Upper lobe of left lung (tissue), 6 donors: ENCODE measurements at places on chromosomes 5 and 9. TPM values are rescaled to one million over a fixed set of nuclear protein-coding genes. Genes with fewer than 3 reads are reported as not detected.
A peak's percentile ranks its signal among the peaks of the same experiment; 100 is the strongest.

- no peak for DNase-seq
Observed at GRCh38 chr9:71106992-71107391, 14.4 kb downstream of the TRPM3 start.

DNA sequence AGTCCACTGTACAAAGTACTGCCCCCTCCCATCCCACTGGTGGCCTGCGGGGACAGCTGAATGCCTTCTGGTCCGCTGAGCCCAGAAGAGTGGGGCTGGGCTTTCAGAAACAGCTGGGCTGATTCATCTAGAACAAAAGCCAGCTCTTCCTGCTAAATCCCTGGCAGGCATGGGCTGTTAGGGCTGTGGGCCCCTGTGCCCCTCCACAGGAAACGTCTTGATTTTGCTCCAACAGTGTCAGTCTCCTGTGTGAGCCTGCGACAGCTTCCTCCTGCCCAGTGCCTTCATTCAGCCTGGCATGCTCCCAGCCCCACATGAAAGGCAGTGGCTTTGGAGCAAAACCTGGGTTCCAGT is 6.9 kb upstream of the GSN start:
- DNase-seq = no peak

Gene SPAAR
- total RNA-seq = 5.8 TPM

Gene FOXE1
- not detected for total RNA-seq

GRCh38 chr5:41410737-41411136 is 99.7 kb downstream of the PLCXD3 start:
- no peak for DNase-seq

GRCh38 chr5:111668477-111669414 is 88.2 kb downstream of the NREP start:
- DNase-seq = no peak

DNA sequence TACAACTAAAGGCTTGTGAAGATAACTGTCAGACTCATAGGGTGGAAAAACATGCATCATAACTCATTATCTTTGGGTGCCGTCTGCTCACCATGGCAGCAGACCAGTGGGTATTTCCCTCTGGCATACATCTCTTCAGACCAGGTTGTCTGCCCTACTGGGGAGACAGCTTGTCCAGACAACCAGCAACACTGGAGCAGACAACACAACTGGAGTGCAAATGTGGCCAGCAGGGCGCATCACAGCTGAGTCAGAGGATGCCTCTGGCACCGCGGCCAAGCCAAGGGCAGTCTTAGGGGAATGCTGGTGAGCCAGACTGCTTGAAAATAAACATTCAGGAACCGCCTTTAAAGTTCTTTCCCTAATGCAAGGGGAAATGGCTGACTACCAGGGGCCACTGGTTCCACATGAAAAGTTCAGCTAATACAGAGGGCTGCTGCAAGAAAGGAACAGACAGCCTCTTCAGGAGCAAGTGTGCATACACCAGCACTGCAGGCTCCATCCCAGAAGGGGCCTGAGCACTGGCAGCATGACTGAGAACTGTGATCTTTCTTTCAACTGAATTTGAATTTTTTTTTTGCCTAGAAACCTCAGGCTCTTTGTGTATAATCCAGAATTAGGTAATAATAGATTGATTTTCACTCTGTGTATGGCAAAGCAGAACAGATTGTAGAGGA is 77.3 kb downstream of the MAMDC2 start:
- DNase-seq = peak; percentile 43

Gene ADAMTSL2
- 20.1 TPM for total RNA-seq

GRCh38 chr5:125375143-125375542 is 628.7 kb upstream of the ZNF608 start:
- DNase-seq = no peak

DNA sequence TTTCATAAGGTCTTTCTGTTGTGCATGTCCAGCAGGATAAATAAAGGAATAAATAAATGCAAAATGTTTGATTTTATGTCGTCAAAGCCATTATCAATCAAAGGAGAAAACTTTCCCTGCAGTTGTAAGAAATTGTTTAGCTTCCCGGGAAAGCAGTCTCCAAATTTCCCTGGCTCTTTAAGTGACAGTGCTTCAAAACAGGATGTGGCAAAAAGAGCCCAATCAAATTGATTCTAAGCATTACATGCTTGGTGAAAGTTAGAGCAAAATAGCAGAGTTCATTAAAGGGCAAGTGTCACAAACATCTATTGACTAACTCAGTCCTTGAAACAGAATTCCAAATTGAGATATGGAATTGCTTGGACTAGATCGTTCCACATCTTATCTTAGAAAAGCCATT is 704.1 kb downstream of the PRELID2 start:
- DNase-seq = no peak

Gene LRRC26
- not detected for total RNA-seq

DNA sequence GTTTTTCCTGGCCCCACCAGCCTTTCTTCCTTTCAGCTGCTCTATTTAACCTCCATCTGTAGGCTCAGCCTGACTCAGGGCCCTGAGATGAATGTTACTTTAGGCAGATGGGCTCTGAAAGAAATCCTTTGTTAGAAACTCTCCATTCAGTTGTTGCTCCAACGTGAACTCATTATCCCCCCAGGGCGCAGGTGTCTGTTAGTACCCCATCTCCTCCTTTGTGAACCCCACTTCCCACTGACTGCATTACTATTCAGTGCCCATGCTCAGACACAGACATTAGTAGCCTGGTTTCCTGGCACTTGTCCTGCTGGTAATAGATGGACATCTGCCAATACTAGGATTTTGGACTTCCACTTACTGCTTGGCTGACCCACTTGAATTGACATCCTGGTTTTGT is 1271.6 kb downstream of the PTPRD start:
- no peak for DNase-seq

- no peak for DNase-seq
Observed at GRCh38 chr5:63249960-63250359, 671.3 kb downstream of the LRRC70 start.

GRCh38 chr5:1343315-1343751 is 1.6 kb downstream of the CLPTM1L start:
- no peak for DNase-seq

Gene PCDHGA7
- 1.5 TPM for total RNA-seq

DNA sequence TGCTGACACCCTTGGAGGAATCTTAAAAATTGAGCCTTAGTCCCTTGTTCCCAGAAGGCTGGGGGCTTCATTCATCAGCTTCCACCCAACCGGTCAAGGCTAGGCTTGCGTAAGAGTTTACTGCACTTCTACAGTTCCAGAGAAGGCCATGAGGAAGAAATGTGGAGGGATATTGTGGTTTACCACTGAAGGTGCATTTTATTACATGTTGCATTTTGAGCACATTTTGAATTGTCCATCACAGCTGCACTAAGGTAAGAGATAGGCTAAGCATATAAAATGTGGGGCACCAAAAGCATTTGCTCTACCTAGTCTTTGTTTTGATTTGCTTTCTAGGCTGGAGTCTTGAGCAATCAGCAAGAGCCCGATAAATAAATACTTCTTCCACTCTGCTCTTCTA is 167.1 kb upstream of the PAPPA start:
- no peak for DNase-seq

DNA sequence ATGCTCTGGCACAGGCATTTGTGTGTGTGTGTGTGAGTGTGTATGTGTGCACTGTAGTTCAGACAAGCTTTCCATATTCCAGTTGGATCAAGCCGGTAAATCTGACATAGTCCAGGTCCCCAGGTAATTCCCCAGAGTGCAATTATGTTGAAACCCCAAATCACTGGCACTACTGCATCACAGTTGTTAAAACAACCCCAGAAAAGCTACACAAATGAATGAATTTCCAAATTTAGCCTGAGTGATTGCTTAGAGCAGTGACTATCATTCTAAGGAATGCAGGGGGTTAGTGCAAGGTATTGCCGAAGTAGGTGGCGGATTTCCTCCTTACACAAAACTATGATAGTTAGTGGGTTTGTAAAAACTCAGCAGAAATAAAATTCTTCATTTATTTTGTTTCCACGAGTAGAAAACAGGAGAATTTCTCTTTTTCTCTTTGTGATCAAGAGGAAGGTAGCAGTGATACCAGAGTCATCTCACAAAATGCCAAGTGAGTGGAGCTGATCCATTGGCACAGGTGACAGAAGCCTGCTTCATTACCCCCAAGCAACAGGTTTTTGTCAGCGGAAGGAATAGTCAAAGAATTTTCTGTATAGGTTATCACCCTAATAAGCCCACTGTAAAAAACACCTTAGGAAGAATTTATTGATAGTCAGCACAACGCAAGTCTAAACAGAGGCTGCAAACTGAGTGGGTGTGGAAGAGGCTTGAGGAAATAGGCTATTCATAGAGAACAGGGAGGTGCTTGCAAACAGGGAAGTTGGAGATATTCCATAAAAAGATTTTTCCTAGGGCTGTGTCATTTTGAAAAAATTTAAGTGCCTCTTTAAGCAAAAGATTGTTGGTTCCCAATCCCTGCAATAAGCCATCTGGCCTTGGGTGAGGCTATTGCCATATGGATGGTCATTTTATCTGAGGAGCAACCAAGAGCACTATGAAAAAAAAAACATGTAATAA is 385.1 kb downstream of the CHSY3 start:
- no peak for DNase-seq

GRCh38 chr9:36948051-36948450 is 86.0 kb downstream of the PAX5 start:
- no peak for DNase-seq

Gene C6
- total RNA-seq = 35.6 TPM

Gene NPR3
- 41.9 TPM for total RNA-seq

Gene F2RL1
- 5.7 TPM for total RNA-seq

Gene GALNT12
- 18.4 TPM for total RNA-seq

Gene SECISBP2
- 46.5 TPM for total RNA-seq

- DNase-seq = no peak
Observed at GRCh38 chr5:142097681-142098080, 10.9 kb upstream of the NDFIP1 start.

Gene GRIN1
- not detected for total RNA-seq

- DNase-seq = no peak
Observed at GRCh38 chr9:6956879-6957278, 199.1 kb downstream of the KDM4C start.

DNA sequence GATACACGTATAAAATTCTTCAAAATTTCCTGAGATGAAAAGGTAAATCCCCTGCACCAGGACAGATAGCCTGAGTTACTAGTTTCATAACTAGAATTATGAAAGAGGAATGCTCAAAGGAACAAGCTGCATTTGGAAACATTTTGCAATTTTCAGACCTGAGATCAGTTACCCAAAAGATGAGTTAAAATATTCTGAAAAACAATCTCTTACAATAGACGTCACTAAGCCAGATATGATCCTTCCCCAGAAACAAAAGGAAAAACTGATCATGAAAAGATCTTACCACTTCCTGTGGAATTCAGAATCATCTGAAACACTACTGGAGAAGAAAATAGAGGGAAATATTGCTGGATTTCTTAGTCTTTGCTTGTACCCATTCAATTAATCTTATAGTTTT is 204.7 kb downstream of the ARRDC3 start:
- DNase-seq = no peak

GRCh38 chr5:36279054-36279698 is 22.5 kb downstream of the RANBP3L start:
- no peak for DNase-seq

Gene SPEF2
- total RNA-seq = 95.3 TPM

Gene NR4A3
- total RNA-seq = 10.8 TPM

Gene PFN3
- total RNA-seq = not detected

- DNase-seq = peak; percentile 67
Observed at GRCh38 chr9:116450378-116451139, 236.5 kb upstream of the TRIM32 start.

DNA sequence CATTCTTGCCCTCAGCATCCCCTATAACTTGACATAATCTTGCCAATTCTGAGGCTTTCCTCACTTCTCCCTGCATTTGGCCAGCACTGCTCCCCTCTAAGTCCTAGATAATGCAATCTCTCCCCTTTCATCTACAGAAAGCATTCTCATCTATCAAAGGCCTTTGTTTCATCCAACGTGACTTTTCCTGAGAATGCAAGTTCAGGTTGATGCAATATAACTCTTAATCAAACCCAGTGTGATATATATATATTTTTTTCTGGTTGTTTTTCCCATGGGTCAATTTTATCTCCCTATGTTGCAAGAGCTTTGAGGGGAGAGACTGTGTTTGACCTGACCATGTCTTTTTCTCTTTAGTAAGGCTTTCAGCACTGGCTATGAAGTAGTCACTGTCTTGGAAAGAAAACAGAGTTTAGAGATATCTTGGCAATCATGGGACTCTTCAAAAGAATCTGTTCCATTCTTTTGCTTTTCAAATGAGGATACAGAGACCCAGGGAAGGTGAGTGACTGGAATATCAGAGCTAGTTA is 268.6 kb downstream of the TRPM3 start:
- DNase-seq = no peak

GRCh38 chr5:159155960-159156359 is 53.4 kb downstream of the RNF145 start:
- no peak for DNase-seq

DNA sequence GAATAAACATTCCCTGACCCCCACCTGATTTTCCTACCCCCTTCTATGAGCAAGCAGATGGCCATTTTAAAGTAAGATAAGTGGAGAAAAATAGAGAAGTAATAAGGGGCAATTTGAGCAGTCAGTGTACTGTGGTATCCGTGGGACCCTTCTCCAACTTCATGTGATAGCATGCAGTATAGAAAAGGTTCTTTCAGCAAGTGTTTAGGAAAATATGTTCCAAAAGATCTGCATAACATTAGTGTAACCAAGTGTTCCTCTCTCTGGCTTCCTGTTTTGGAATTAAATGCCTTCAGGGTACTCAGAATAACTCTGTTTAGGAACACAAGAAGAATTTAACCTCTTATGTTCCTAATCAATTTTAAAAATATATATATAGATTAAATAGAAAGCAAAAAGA is 134.9 kb downstream of the ATG10 start:
- no peak for DNase-seq

DNA sequence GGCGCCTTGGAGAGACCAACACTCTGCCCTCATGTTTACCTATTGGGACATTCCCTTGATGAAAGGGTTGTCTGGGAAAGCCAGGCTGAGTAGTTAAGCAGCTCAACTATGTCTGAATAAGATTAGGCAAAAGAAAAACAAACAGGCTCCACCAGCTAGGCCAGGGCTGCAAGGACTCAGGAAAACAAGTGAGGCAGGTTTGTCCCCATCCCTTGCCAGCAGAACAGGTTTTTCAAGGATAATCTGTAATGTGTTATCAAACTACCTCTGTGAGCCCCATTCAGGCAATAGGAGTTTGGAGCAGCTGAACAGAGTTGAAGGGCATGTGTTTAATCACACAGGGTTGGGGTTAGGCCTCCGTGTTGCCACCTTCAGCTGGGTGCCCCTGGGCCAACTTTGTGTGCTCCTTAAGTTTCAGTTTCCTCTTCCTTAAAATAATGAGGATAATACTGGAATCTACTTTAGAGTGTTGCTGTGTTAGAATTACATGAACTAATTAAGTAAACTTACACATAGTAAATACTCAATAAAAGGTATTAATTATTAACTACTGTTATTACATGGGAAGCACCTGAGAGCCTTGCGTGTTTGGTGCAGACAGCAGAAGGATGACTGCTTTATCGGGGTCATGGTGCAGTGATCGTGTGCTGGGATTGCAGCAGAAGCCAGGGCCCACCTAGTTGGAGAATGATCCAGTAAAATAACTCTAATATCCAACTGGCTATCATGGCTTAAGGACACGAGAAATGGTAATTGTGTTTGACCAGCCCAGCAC is 72.1 kb upstream of the ATP10B start:
- no peak for DNase-seq

GRCh38 chr9:83367326-83367725 is 170.9 kb downstream of the FRMD3 start:
- DNase-seq = no peak

Gene GOLGA2
- total RNA-seq = 78.4 TPM

- DNase-seq = peak; percentile 62
Observed at GRCh38 chr9:17422994-17423680, 155.7 kb upstream of the SH3GL2 start.

Gene ZFR
- 85.1 TPM for total RNA-seq
